Stimulated activated naive B cell treated with anti-CD40 and anti-IgM and Interleukin-4, amounts not matched to agents 10 μg/mL and 1 μg/mL and 100 μg/mL, for 72 hours (primary cell): ENCODE measurements at places on chromosomes 5 and 9.

GRCh38 chr5:149289301-149289700, 17.6 kb downstream of the AFAP1L1 start:
- no peak for DNase-seq

DNA sequence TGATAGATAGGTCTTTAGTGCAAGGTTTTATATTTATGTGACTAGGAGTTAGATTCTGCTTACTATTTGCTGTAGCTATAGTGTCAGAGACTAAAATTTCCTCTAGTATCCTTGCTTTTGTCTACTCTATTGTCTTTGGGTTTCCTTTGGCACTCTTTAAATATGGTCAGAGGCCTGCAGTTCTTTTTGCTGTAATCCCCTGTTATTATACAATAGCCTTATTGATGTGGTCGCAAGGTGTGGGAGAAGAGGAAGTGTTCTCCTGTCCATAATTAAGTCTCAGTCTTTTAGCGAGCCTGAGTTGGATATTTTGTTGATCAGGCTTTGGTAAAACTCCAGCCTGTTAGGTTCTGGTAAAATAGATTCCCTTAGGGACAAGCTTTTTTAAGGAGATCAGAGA, 34.9 kb downstream of the LURAP1L start:
- no peak for DNase-seq

GRCh38 chr9:121707477-121708424, 56.3 kb downstream of the DAB2IP start:
- no peak for DNase-seq

- no peak for DNase-seq
Observed at GRCh38 chr9:87594194-87594593, 96.5 kb downstream of the DAPK1 start.

DNA sequence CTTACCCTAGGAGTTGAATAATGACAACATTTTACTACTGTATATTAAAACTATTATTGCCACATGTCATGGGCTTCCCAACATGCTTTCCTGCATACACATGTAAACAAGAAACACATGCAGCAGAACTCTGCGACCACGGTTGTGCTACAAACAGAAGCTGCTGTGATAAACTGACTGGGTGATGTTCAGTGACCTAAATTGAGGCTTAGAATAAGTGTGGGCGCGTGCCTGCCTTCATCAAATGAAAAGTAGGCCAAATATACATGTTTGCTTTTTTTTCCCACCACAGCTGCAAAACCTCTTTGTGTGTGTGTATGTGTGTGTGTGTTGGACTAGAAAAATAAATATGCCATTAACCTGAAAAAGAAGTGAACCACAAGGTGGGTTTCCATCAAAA, 1202.1 kb downstream of the PTPRD start:
- DNase-seq, result no peak

DNA sequence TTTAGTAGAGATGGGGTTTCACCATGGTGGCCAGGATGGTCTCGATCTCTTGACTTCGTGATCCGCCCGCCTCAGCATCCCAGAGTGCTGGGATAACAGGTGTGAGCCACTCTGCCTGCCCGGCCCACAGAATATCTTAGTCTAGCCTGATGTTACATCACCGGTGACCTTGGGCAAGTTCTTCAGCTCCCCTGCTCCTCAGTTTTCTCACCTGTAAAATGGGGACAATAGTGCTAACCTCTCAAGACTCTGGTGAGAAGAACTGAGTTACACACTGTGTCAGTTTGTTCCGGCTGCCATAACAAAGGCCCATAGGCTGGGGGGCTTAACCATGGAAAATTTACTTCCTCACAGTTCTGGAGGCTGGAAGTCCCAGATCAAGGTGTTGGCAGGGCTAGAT, 12.5 kb upstream of the HABP4 start:
- no peak for DNase-seq

DNA sequence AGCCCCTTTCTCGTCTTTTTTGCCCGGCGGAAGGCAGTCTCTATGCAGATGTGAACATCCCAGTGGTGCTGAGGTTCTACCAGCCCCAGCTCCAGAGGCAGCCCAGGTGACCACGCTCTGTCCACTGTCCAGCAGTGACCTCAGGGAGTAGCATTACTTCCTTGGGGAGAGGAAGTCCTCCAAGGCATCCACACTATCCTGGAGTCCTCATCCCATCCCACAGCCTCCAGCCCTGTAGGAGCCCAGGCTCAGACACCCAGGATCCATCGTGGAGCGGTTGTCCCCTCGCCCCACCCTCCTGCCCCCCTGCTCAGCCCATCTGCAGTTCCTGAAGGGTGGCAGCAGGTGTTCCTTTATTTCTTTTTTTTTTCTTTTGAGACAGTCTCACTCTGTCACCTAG, 294.5 kb upstream of the IRX4 start:
- no peak for DNase-seq

DNA sequence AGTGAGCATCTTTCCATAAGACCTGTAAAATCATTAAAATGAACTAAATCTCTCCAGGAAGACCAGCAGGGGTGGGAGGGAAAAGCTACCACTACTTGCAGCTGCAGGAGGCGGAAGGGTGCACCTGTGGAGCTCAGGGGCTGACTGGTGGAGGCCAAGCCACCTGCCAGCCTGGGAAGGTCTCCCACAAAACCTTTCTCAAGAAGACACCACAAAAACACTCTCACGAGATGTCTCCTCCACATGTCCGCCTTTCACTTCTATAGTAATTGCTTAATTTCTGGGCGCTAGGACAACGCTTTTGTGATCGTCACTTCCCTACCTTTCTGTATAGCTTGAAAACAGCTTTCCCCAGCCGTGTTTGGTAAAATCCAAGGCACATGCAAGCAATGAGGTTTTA, 114.4 kb downstream of the ROR2 start:
- no peak for DNase-seq

- no peak for DNase-seq
Observed at GRCh38 chr5:176396330-176396729, 7.8 kb downstream of the HIGD2A start.

GRCh38 chr5:3596261-3596825, 711 bp downstream of the IRX1 start:
- no peak for DNase-seq

- no peak for DNase-seq
Observed at GRCh38 chr5:146877783-146878475, 628 bp downstream of the PPP2R2B start.

DNA sequence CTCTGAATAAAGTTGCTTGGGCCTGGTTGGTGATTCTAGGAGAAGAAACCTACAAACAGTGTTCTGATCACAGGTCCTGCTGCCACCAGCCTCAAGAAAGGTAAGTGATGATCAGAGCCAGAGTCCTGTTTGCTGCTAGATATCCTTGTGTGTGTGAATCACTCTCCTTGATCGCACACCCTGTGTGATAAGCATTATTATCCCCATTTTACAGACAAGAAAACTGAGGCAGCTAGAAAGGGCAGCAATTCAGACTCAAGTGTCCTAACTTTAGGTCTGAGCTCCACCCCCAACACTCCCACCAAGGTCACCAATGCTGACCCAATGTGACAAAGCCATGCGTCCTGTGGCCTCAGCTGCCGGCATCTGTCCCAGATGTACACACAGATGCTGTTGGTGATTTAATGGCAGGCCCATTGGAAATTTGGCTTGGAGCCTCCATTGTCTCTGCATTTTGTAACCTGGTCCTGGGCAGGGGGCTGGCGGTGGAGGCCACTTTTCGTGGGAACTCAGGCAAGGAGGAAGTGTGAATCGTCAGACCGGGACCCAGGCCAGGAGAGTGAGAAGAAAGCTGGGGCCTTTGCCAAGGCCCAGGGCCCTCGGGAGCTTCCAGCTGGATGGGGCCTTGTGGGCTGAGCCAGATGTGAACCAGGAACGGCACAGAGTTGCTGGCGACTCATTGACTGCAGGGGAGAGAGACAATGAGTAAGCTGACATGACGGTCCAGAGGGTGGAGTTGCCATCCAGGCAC, 29.8 kb upstream of the GGTA1 start:
- no peak for DNase-seq

GRCh38 chr5:150514708-150515211, 6.8 kb downstream of the NDST1 start:
- no peak for DNase-seq

GRCh38 chr5:21711866-21712758, 1141.0 kb downstream of the CDH12 start:
- no peak for DNase-seq

DNA sequence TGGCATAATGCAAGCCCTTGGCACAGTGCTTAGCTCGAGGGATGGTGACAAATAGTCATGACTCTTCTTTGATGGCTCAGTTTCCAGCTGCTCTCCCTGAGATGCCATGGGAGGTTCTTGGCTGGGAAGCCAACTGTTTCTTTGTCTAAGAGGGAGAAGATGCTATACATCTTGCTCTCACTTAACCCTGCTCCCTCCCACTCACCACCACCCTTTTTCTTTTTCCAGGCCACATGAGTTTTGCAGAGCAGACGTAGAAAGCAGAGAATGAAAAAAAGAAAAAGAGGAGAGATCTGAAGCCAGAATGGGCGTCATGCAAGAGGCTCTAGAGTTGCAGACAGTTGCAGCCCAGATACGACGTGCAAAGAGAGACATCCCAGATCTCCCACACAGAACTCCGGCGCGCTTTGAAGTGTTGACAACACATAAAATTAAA, 160.5 kb downstream of the FGF18 start:
- no peak for DNase-seq

DNA sequence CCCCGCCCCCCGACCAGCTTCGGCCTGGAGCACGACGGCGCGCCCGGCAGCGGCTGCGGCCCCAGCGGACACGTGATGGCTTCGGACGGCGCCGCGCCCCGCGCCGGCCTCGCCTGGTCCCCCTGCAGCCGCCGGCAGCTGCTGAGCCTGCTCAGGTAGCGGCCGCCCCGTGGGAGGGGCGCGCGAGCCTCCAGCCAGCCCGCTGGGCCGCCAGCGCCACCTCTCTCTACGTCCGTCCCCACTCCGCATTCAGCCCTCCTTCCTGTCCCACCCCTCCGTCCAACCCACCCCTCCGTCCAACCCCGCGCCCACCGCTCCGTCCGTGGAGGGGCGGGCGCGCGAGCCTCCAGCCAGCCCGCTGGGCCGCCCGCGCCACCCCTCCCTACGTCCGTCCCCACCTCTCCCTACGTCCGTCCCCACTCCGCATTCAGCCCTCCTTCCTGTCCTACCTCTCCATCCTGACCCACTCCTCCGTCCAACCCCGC, 6.5 kb downstream of the ADAMTS13 start:
- DNase-seq, result no peak

DNA sequence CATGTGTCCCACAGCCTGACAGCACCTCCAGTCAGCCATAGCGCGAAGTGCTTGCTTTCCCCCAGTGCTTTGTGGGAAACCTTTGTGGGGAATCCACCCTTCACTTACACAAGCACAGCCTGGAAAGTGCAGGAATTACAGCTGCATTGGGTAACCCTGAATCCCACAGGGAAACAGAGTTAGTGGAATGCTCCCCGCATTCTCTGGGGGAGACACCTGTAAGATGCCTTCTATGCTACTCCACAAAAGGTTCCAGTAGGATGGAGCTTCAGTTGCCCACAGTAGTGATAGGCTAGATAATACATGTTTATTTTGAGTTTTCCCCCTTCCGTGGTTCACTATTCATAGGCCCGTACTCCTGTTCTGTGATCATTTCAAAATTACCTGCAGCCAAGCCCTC, 60.3 kb downstream of the TLE4 start:
- no peak for DNase-seq

GRCh38 chr5:66603881-66604280, 7.7 kb downstream of the MAST4 start:
- DNase-seq, result no peak

- DNase-seq, result no peak
Observed at GRCh38 chr5:118486647-118487225, 501.6 kb downstream of the DTWD2 start.

- DNase-seq, result no peak
Observed at GRCh38 chr9:93369686-93370085, 81.8 kb upstream of the FAM120A start.

- DNase-seq, result no peak
Observed at GRCh38 chr9:104313396-104314110, 190.5 kb upstream of the OR13F1 start.

- DNase-seq, result no peak
Observed at GRCh38 chr9:108637340-108637739, 218.4 kb downstream of the ACTL7B start.

- no peak for DNase-seq
Observed at GRCh38 chr9:123523001-123523400, 167.0 kb downstream of the CRB2 start.

DNA sequence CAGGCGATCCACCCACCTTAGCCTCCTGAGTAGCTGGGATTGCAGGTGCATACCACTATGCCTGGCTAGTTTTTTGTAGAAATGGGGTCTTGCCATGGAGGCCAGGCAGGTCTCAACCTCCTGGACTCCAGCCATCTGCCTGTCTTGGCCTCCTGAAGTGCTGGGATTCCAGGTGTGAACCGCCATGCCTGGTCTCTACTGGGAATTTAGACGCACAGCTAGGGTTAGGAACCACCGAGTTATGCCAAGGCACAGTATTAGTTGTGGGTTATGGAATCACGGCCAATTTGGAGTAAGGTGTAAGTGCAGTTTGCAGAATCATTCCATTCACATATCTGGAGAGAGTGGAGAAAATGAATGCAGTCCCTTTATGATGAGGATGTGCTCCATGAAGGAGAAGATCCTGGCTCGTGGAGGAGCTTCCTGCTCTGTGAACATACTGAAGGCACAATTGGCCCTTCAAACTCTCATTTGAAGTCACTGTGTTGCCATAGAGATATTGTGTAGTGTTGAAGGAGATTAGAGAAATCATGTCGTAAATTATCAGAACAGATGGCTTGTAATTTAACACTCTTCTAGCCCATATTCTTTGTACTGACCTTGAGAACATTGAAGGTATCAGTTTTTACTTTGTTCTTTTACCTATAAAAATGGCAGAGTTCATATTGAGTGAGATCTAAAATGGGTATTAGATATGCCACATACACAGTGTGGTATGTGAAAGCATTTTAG, 18.8 kb downstream of the TRIO start:
- no peak for DNase-seq

GRCh38 chr5:5273976-5274375, 133.8 kb downstream of the ADAMTS16 start:
- no peak for DNase-seq

- DNase-seq, result no peak
Observed at GRCh38 chr9:131875828-131876485, 136.1 kb upstream of the RAPGEF1 start.

- DNase-seq, result no peak
Observed at GRCh38 chr9:21682981-21683380, 119.5 kb upstream of the MTAP start.

DNA sequence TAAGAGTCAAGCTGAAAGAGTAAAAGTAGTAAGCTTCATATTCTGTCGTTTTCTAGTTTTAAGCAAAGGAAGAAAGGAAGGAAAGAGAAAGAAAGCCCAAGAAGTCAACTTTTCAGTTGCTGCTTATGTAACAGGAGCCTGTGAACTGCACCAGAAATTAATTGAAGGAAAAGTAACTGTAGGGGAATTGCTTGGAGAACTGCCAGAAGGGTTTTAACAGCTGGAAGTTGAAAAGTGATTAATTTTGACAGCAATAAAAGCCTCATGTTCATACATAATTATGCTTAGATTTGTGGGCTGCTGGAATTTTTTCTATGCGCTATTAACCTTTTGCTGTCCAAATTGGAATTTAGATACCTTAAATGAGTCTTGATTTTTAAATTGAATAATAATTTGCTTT, 255.7 kb downstream of the ENC1 start:
- no peak for DNase-seq

- DNase-seq, result no peak
Observed at GRCh38 chr5:123976379-123977033, 464.5 kb downstream of the CSNK1G3 start.
